Activated T-helper 2 cell treated with anti-CD3 and anti-CD28 coated beads, Interferon-gamma antibody, Interleukin-2, Interleukin-4, amounts not matched to agents 10 μg/mL and 5 μg/mL and 100 μg/mL, durations not matched to agents 14 hours and 24 hours and 36 hours (primary cell): ENCODE measurements at places on chromosomes 13 and 19. TPM values are rescaled to one million over a fixed set of nuclear protein-coding genes. Genes with fewer than 3 reads are reported as not detected.

The TEX26 gene
- not detected in 2 replicates for total RNA-seq

GRCh38 chr19:17061691-17062090 is 13.6 kb downstream of the HAUS8 start:
- no peak overlapping the region for H3K27ac ChIP-seq
- peaks cover 20% of the 10 kb centered on the region for H3K4me1 ChIP-seq
- peaks cover 71% of the 10 kb centered on the region for H3K36me3 ChIP-seq
- no peak for DNase-seq
- H3K27me3 ChIP-seq = no peaks in the 10 kb centered on the region

DNA sequence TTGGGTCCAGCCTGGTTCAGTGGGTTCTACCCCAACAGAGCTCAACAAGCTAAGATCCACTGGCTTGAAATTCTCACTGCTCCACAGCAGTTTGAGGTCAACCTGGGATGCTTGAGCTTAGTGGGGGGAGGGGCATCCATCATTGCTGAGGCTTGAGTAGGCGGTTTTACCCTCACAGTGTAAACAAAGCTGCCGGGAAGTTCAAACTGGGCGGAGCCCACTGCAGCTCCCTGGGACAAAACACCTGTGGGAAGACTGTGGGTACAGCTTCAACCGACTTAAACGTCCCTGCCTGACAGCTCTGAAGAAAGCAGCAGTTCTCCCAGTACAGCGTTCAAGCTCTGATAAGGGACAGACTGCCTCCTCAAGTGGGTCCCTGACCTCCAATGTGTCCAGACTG is 1161.9 kb downstream of the UQCRFS1 start:
- no peak overlapping the region for H3K27ac ChIP-seq
- no peaks in the 10 kb centered on the region for H3K36me3 ChIP-seq
- H3K27me3 ChIP-seq = no peaks in the 10 kb centered on the region
- H3K4me3 ChIP-seq = no peak overlapping the region
- H3K4me1 ChIP-seq = no peaks in the 10 kb centered on the region
- DNase-seq = no peak

The OR7C1 gene
- total RNA-seq = not detected in 2 replicates

DNA sequence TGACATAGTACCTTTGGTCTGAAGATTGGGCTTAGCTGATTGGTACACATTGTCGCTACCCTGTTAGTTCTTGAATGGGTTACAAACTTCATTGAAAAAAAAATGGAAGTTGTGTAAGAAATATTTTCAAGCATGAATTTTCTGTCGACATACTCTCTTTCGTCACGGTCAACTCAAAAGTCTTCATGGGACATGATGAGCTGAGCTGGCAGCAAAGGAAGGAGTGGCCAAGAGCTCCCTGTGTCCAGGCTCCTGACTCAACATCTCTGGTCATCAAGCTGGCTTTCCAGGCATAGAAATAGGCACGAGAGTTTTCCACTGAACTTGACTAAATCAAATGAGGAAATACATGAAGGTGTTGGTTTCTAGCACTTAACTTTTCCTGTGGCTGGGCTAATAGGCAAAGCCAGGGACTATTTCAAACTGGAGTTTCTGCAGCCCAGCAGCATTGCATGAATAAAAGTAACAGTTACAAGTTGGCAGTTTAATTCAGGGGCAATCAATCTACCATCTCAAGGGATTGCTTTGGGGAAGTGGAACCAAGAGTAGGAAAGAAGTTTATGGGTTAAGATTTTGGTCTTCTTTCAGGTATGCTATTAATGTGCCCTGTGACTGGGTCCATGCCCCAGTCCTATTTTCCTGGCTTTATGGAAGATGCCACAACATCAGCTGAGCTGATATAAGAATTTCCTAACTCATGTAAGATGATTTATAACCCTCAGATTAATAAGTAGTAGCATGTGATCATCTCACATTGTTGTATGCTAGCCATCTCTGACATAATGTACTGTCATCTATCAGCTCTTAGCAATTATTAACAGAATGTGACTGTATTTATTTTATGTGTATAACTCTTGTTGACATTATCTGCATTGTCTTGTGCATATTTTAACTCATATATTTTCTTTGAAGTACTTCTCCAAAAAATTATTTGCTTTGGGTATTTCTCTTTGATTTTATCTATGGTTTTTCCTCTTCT is 385.8 kb downstream of the DLEU7 start:
- H3K36me3 ChIP-seq = no peaks in the 10 kb centered on the region
- H3K27me3 ChIP-seq = peaks cover 12% of the 10 kb centered on the region
- H3K4me1 ChIP-seq = no peaks in the 10 kb centered on the region
- H3K4me3 ChIP-seq = no peak overlapping the region

DNA sequence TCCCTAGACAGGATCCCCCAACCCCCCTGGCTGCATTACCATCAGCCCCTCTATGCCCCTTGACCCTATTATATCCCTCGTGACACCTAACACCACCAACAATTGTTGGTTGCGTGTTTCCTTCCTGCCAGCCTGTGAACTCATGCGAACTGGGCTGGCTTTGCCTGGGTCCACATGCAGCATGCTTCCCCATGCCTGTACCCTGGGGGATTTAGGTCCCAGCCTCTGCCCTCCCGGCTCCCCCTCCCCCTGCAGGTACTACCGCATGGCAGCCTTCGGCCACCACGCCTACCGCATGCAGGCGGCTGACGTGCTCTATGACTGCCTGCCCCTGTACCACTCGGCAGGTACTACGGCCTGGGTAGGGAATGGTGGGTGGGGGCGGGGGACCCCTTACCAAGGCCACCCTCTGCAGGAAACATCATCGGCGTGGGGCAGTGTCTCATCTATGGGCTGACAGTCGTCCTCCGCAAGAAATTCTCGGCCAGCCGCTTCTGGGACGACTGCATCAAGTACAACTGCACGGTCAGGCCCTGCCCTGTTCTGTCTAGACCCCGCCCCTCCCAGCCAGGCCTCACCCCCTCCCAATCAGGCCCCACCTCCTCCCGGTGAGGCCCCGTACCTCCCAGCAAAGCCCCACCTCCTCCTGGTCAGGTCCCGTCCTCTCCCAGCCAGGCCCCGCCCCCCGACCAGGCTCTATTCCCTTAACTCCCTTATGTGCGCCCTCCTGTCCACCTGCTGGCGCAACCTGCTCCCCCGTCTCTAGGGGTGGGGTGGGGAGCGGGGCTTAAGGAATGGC is 18.5 kb downstream of the SLC27A1 start:
- DNase-seq = peak; percentile 38
- no peak overlapping the region for H3K27ac ChIP-seq
- H3K27me3 ChIP-seq = no peaks in the 10 kb centered on the region
- no peak overlapping the region for H3K4me3 ChIP-seq
- peaks cover 17% of the 10 kb centered on the region for H3K4me1 ChIP-seq
- no peaks in the 10 kb centered on the region for H3K36me3 ChIP-seq

DNA sequence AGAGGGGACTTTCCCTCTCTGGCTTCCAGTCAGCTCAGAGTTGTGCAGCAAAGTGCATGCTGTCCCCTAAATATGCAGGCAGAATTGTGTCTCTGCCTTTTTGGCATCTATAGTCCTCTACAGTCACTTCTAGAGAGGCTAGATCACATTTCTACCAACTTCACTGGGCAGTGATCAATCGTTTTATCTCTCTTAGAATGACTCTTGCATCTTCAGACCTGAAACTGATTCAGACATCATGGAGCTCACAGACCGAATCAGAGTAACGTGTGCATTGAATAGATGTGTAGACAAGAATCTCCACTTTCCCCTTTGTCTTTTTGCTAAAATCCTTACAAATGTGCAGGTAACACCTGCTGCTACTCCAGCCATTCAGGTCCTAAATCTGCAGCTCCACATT is 6.2 kb downstream of the ZNF253 start:
- no peak overlapping the region for H3K27ac ChIP-seq
- H3K4me3 ChIP-seq = no peak overlapping the region
- DNase-seq = no peak
- peaks cover 83% of the 10 kb centered on the region for H3K36me3 ChIP-seq
- H3K4me1 ChIP-seq = peaks cover 8% of the 10 kb centered on the region

The MYADM gene
- total RNA-seq = 96.3 and 102 TPM in 2 replicates

The TICAM1 gene
- 28.1 and 30.4 TPM in 2 replicates for total RNA-seq
